Large intestine (tissue), 12 donors: ENCODE measurements at places on chromosomes 13 and 19.

GRCh38 chr13:73696713-73697112 lies 437.5 kb downstream of the KLF12 start:
- no peak for DNase-seq

- DNase-seq: no peak
Observed at GRCh38 chr19:14774373-14774772, 4.0 kb downstream of the ADGRE2 start.

GRCh38 chr13:98792321-98792720 lies 39.8 kb upstream of the SLC15A1 start:
- peak; percentile 70 for DNase-seq

DNA sequence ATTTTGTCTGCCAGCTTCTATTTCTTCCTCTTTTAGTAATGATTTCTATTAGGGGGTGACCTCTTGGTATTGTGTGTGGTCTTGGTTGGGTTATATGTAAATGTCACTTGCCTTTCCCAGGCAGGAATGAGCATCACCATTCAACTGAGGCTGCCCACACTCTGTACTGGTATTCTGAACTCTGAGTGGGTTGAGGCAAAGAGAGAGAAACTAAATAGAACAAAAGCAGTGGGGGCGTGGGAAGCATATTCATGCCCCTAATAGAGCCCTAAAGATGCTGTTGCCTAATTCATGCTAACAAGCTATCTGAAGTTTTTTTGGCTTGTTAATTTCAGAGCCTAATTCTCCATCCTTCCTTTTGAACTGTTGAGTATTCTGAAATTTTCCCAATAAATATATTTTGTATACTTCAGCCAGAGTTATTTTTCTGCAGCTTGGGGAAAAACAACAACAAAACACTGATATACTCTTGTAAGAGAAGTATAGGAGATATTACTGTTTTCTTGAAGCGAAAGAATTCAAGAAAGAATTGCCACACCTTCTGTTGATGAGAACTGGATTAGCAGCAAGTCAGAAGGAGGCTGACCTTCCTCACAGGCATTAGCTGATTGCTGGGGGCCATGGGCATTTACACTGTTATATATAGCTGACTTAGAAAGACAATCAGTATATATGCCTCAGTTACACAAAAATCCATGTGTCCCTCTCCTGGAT lies 315.8 kb upstream of the KLF12 start:
- no peak for DNase-seq

DNA sequence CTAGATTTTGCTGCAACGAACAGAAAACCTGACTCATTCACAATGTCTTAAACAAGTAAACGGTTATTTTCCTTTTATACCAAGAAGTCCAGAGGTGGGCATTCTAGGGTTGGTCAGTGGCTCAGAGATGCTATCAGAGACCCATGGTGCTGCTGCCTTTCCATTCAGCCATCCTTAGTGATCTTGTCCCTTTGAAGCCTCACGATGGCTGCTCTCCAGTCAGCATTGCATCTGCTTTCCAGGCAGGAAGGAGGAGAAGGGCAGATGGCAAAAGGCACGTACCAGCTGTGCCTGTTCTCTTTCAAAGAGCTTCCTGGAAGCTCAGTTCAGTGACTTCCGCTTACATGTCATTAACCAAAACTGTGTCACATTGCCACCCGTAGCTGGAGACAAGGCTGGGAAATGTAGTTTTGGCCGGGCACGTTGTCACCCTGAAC lies 30.1 kb downstream of the WDFY2 start:
- peak; percentile 27 for DNase-seq
